Left lung (tissue), 14 donors: ENCODE measurements at places on chromosomes 1 and 21.
A peak's percentile ranks its signal among the peaks of the same experiment; 100 is the strongest.

DNA sequence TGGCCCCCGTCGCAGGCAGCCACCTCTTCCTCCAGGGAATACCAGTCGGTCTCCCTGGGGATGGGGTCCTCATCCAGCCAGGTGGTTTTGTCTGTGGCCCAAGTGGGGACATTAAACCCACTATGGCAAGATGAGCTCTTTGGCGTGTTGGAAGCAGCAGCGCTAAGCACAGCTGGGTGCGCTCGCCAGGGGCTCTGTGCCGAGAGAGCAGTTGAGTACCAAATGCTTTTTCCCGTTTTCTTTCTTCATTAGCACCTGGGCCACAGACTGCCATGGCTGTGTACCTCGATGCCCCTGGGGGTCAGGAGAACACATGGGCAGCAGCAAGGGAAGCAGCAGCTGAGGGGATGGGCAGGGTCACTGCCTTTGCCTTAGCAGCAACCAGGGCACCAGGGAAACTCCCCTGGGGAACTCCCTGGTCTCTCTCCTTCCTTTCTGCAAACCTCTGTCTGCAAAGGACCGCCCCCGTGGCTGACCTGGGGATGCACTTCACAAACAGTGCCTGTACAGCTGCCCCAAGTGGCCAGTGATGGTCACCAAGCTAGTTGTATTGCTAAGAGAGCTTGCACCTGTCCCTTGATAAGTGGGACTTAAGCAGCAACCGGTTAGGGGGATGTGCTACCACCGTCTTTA lies 31.1 kb downstream of the EDARADD start:
- no peak for DNase-seq
- H3K27me3 ChIP-seq: no peaks in the 10 kb centered on the region
- H3K36me3 ChIP-seq: no peaks in the 10 kb centered on the region
- H3K27ac ChIP-seq: no peak overlapping the region
- H3K4me3 ChIP-seq: no peak overlapping the region
- no peaks in the 10 kb centered on the region for H3K4me1 ChIP-seq

DNA sequence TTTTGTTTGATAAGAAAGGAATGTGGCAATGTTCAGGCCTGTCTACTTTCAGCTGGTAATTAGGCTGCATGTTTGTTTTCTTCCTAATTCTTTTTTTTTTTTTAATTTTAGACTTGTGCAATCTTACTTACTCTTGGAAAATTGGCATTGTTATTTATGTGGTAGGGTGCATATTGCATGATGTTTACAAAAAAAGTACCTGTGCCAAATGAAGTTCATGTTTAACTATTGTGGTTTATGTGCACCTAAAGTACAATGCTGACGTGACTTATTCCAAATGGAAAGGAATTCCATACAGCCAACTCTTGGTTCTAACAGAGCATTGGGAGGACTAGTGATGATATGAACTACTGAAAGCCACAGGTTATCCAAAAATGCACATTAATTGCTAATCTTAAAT lies 51.0 kb downstream of the KCNK2 start:
- H3K36me3 ChIP-seq: no peaks in the 10 kb centered on the region
- no peak overlapping the region for H3K4me3 ChIP-seq
- no peaks in the 10 kb centered on the region for H3K27me3 ChIP-seq
- no peaks in the 10 kb centered on the region for H3K4me1 ChIP-seq
- H3K27ac ChIP-seq: no peak overlapping the region

- H3K36me3 ChIP-seq: no peaks in the 10 kb centered on the region
- no peaks in the 10 kb centered on the region for H3K4me1 ChIP-seq
- H3K27me3 ChIP-seq: no peaks in the 10 kb centered on the region
- H3K27ac ChIP-seq: no peak overlapping the region
Measured at GRCh38 chr21:40569357-40569756, 277.6 kb downstream of the DSCAM start.

DNA sequence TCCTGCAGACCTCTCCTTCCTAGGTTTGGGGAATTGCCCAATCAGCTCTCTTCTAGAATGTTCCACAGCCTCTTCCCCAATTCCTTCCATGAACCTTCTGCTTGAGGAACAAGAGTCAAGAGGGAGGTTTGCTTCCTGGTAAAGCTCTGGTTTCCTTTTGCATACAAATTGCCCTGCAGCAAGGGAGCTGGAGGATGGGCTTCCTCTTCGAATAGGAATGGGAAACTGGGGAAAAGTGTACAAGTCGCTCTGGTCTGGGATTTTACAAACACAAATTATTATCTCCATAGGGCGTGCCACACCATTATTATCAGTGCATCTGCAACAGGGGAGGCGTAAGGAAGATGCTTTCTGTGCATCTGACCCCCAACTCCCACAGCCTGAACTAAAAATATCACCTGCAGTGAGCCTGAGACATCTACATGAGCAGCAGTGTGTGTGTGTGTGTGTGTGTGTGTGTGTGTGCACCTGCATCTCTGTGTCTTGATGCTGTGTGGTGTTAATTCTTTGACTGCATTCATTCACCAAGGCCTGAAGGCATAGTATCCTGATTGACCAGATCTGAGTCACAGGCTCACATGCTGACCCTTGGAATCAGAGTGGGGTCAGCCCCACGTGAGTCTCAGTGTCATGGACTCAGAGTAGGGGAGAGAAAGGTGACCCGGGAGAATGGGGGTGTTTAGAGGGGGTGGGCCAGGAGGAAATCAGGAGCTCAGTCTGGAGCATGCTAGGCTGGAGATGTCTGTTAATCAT lies 272.9 kb downstream of the KAZN start:
- no peaks in the 10 kb centered on the region for H3K27me3 ChIP-seq
- H3K27ac ChIP-seq: no peak overlapping the region
- H3K4me1 ChIP-seq: no peaks in the 10 kb centered on the region
- DNase-seq: no peak
- H3K36me3 ChIP-seq: no peaks in the 10 kb centered on the region

DNA sequence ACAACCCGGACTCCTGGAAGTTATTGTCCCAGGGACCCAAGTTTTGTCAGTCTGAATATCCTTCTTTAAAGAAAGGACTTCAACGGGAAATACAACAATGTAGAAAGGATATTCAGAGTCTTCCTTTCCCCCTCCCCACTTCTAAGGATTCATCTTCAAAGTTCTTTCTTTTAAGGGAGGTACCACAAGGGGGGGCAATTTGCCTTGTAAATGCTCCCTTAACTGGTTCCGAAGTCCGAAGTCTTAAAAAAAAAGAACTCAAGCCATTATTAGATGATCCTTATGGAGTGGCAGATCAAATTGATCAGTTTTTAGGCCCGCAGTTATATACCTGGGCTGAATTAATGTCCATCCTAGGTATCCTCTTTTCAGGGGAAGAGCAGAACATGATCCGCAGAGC lies 47.0 kb downstream of the SERINC2 start:
- H3K27me3 ChIP-seq: peaks cover 13% of the 10 kb centered on the region
- no peak for DNase-seq
- no peak overlapping the region for H3K4me3 ChIP-seq
- H3K4me1 ChIP-seq: no peaks in the 10 kb centered on the region

GRCh38 chr1:153958961-153959260 lies 499 bp upstream of the CRTC2 start:
- H3K36me3 ChIP-seq: no peaks in the 10 kb centered on the region
- H3K27me3 ChIP-seq: no peaks in the 10 kb centered on the region
- peak overlapping the region; percentile 84 for H3K27ac ChIP-seq
- DNase-seq: no peak

DNA sequence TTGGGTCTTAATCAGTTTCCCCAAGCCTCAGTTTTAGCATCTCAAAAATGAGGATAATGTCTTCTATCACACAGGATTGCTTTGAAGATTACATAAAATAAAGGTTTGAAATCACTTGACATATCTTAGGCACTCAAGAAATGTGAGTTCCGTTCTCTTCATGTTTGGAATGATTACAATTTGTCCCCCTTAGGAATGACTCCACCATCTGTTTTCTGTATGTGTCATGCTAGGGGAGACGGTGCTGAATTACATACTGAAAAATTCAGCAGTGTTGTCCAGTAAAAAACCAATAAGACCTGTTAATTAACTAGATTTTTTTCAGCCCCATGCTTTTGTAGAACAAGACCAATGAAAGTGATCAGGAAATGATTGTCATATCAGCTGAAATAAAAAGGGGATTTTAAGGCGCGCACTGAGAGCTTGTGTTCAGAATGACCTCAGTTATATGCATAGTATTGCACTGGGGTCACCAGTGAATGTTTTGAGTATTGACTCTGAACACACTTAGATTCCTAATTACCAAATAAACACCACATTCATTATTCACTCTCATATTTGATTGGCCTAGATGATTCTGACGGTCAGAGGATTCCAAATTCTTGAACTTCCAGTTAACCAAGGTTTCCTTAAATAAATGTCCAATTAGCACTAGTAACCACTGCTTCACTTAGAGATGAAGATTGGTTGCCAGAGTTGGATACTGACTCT lies 114.5 kb upstream of the KCNK2 start:
- no peak overlapping the region for H3K27ac ChIP-seq
- DNase-seq: no peak
- H3K27me3 ChIP-seq: no peaks in the 10 kb centered on the region
- no peaks in the 10 kb centered on the region for H3K4me1 ChIP-seq

- H3K27ac ChIP-seq: no peak overlapping the region
- H3K4me1 ChIP-seq: peaks cover 5% of the 10 kb centered on the region
- no peak for DNase-seq
- H3K27me3 ChIP-seq: no peaks in the 10 kb centered on the region
- H3K36me3 ChIP-seq: no peaks in the 10 kb centered on the region
Measured at GRCh38 chr1:27931759-27932158, 3.0 kb upstream of the SMPDL3B start.

DNA sequence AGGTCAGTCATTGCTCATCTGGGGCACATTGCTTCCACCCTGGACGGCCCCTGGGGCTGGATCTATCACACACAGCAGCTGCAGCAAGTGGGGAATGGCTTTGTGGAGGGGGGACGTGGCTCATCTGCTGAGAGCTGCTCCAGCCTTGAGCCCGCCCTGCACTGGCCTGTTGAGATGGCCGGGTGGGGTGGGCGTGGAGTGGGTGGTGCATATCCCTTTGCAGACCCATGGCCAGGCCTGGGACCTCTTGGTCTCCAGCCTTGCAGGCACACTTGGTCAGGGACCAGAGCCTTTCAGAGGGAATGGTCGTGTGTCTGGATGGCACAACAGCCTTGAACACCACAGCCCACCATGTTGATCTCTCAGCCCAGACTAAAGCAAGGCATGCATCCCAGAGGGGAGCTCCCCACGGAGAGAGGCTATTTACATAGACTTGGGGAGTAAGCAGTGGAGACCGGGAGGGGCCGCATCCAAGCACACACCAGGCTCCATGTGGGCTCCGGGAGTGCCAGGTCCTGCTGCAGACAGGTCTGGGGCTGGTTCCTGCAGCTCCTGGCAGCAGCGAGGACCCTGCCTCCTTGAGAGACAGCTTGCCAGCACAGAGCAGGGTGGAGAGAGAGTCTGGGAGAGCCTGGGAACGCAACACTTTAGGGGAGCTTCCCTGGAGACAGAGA lies 52.8 kb upstream of the SELENON start:
- H3K27ac ChIP-seq: no peak overlapping the region
- H3K36me3 ChIP-seq: no peaks in the 10 kb centered on the region
- peaks cover 20% of the 10 kb centered on the region for H3K4me1 ChIP-seq
- no peaks in the 10 kb centered on the region for H3K27me3 ChIP-seq
- DNase-seq: no peak

DNA sequence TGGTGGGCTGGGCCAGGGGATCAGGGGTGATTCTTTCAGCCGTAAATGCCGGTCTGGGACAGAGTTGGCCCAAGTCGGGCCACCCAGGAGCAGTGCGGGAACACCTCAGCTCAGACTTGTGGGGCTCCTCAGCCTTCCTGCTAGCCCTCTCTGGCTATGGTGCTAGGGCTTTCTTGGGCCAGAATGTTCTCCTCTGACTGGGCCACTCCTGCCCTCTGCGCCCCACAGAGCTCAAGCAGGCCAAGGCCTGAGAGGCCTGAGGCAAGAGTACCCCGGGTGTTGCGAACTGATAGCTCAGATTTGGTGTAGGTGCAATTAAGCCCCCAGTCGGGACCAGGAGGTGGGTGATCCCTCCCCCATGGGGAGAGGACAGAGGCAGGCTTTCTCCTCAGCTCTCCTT lies 51.8 kb downstream of the LGR6 start:
- no peak overlapping the region for H3K27ac ChIP-seq
- no peaks in the 10 kb centered on the region for H3K27me3 ChIP-seq
- no peaks in the 10 kb centered on the region for H3K36me3 ChIP-seq
- no peak overlapping the region for H3K4me3 ChIP-seq
- H3K4me1 ChIP-seq: no peaks in the 10 kb centered on the region

GRCh38 chr1:183986941-183987340 lies 50.6 kb downstream of the COLGALT2 start:
- no peaks in the 10 kb centered on the region for H3K27me3 ChIP-seq
- no peaks in the 10 kb centered on the region for H3K36me3 ChIP-seq
- H3K4me3 ChIP-seq: no peak overlapping the region
- H3K4me1 ChIP-seq: no peaks in the 10 kb centered on the region

DNA sequence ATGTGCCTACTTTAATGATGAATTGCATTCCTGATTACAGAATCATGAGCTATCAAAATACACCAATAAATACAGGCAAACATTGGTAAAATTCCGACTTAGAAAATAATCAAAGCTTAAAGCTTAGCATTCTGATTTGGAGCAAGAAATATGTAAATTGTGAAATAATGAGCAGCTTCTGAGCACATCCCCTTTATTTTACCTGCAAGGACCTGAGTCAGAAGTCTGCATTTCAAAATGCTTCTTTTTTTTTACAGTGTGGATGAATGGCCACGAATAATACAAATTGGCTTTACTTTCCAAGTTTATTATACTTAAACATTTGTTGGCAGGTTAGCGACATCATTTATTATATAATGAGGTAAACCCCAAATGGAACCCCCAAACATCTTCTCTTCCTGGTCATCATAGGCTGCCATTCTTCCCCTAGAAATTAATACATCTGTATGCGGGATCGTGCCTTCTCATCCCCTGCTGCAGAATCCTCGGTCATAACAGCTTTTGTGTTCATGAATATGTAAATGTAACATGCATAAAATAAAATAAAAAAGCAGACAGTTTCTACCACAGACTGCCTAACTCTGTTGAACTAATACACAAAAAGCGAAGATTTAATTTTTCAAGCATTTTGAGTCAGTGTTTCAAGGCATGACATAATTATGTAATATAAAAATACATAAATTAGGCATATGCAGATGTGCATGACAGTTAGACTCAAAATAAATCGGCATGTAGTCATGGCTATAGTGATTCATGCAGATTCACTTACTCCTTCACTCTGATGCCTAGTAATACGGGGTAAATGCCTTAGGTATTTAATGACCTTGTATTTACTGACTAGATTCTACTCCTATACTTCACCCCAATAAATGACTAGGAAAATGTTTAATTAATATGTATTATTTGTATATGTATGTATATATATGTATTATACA lies 339.7 kb downstream of the USP25 start:
- H3K27me3 ChIP-seq: no peaks in the 10 kb centered on the region
- no peak overlapping the region for H3K27ac ChIP-seq
- no peaks in the 10 kb centered on the region for H3K4me1 ChIP-seq
- no peaks in the 10 kb centered on the region for H3K36me3 ChIP-seq

- no peaks in the 10 kb centered on the region for H3K4me1 ChIP-seq
- H3K4me3 ChIP-seq: no peak overlapping the region
- DNase-seq: no peak
- H3K36me3 ChIP-seq: no peaks in the 10 kb centered on the region
- no peak overlapping the region for H3K27ac ChIP-seq
Measured at GRCh38 chr1:209094384-209094783, 489.1 kb upstream of the CAMK1G start.
